Colonic mucosa (tissue), 4 donors: ENCODE measurements at places on chromosomes 7 and 10. TPM values are rescaled to one million over a fixed set of nuclear protein-coding genes. Genes with fewer than 3 reads are reported as not detected.

CFTR gene
- 121 TPM for total RNA-seq

DNA sequence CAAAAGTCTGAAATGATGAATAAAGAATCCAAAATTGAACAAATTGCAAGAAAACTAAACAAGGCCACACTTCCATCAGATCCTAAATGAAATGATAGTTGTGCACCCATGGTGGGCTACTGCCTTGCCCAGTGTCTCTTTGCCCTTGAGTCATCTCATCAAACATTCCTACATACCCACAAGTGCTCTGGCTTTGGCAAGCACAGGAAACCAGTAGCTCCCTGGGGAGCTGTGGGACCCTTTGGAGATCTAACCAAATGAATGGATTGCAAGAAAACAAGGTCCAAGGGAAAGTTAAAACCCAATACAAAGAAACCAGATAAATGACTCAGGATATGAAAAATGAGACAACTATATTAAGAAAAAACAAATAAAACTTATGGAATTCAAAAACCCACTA is 129.8 kb upstream of the TMEM229A start:
- DNase-seq: no peak

GRCh38 chr7:49639808-49640207 is 133.6 kb upstream of the VWC2 start:
- no peak for DNase-seq

GRCh38 chr7:116981939-116982338 is 28.6 kb downstream of the ST7 start:
- no peak for DNase-seq

DNA sequence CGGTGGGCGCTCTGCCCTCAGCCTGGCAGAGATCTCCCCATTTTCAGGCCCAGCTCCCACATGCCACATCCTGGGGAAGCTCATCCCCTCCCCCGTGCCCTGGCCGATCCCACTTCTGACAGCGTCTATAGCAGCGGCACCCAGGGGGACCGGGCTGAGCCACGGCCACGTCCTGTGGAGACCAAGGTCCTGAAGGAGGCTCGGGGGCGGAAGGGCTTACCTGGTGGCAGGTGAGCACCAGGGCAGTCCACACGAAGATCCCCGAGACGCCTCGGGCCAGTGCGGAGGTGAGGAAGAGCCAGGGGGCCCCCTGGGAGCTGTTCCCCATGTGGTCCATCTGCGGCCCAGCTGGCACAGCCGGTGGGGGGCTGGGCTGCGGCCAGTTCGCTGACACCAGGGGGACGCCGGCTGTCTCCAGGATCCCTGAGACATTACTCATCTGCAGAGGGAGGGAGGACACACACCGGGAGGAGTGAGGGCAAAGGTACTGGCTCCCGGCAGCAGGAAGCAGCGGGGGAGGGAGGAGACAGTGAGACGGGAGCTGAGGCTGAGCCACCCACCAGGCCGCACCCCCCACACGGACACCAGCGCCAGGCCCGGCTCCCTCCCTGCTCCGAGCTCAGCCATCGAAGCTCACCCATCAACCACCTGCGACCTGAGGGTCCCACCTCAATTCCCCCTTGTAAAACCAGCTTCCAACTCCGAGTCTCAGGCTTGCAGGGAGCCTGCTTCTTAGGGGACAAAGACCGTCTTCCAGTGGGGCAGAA is 776 bp downstream of the TMEM184A start:
- peak; percentile 91 for DNase-seq

DNA sequence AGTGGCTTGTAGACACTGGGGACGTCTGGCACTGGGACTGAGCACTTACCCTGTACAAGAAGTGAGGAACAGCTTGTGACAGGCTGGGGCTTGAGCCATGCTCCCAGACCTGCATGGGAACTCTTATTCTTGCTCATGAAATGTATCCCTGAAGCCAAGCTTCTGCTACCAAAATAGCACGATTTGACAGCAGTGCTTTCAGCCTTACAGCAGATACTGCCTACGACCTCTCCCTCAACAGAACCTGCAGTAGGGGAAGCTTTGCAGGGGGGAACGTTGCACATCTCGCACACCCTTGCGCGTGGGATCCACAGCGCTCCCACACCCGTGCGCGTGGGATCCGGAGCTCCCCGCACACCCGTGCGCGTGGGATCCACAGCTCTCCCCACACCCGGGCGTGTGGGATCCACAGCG is 88.0 kb downstream of the CREM start:
- DNase-seq: no peak

GRCh38 chr7:49852619-49853462 is 79.4 kb downstream of the VWC2 start:
- peak; percentile 35 for DNase-seq
